Mucosa of gallbladder (tissue), 1 donor: ENCODE measurements at places on chromosomes 7 and 10. TPM values are rescaled to one million over a fixed set of nuclear protein-coding genes. Genes with fewer than 3 reads are reported as not detected.

Gene INPP5A
- total RNA-seq: 44.4 TPM

DNA sequence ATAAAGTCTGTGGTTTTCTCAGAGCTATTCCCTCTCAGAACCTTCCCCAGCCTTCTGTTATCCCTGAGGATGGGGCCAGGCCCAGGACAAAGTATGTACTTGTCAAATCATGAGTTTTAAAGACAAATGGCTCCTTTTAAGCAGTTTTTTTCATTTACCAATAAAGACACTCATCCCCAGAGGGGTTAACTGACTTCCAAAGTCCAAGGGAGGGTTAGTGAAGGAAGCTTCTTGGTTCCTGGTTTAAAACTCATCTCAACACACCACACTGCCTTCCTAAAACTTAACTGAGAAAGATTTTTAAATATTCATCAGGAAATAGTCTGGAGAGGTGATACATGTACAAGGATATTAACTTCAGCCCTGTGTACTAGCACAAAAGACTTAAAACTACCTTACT, 15.9 kb downstream of the NMT2 start:
- DNase-seq: no peak

DNA sequence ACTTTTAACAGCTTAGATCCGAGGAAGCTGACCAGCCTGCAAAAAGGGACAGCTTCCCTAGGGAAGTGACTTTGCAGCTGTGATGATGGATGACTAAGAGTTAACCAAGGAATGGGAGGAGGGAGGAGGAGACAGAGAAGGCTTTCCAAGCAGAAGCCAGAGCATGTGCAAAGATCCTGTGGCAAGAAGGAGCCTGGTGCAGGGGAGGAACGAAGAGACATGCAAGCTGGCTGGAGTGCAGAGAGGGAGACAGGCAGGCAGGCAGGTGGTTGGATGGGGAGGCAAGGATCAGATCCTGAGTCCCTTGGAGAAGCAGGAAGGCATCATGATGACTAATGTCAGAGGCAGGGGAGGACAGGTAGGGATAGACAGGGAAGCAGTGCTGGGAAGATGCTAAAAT, 148.8 kb downstream of the PFKFB3 start:
- no peak for DNase-seq

GRCh38 chr7:82444220-82444909, 788 bp upstream of the CACNA2D1 start:
- DNase-seq: no peak

DNA sequence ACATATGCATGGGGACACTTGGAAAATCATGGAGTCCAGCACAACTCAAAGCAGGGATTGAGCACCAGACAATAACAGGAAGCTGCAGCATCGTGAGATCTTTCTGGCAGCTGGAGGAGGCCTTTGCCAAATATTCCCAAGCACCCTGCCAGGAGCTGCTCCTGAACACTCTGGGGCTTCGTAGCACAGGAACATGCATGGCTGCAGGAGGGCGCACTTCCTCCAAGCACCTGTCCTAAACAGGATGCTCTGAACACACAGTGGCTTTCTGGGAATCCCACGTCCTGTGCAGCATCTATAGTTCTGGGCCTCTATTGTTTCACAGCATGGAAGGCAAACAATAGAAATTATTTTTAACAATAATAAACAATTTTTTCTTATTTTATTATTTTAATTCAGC, 4.1 kb downstream of the ABLIM1 start:
- DNase-seq: no peak

- DNase-seq: no peak
Observed at GRCh38 chr10:10804998-10805740, 212.5 kb upstream of the CELF2 start.

DNA sequence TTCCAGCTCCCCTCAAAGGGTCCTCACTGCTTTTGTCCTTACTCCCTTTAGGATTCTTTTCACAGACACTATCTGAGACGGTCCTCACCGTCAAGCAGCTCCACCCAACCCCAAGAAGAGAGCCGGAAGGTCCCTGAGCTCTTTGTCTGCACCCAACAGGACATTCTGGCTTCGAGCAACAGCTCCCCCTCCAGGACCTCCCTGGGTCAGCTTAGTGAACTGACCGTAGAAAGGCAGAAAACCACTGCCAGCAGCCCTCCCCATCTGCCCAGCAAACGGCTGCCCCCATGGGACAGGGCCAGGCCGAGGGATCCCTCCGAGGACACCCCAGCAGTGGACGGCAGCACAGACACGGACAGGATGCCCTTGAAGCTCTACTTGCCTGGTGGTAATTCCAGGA, 19.9 kb downstream of the MINDY4 start:
- DNase-seq: no peak

DNA sequence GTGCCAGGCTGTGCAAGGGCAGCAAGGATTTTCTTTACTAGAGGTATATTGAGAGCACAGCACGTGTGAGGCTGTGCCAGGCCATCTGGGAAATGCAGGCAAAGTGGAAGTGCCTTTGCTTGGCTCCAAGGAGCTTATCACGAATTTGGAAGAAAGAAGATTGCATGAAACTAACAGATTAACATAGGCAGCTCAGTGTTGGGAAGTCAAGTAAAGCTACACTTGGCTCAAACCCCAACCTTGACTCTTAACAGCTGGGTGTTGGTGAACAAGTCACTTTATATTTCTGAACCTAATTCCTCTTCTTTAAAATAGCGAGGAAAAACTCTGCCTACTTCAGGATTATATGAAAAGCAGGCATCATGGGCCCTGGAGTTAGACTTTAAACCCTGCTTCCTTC, 105.2 kb downstream of the PLCE1 start:
- DNase-seq: no peak

DNA sequence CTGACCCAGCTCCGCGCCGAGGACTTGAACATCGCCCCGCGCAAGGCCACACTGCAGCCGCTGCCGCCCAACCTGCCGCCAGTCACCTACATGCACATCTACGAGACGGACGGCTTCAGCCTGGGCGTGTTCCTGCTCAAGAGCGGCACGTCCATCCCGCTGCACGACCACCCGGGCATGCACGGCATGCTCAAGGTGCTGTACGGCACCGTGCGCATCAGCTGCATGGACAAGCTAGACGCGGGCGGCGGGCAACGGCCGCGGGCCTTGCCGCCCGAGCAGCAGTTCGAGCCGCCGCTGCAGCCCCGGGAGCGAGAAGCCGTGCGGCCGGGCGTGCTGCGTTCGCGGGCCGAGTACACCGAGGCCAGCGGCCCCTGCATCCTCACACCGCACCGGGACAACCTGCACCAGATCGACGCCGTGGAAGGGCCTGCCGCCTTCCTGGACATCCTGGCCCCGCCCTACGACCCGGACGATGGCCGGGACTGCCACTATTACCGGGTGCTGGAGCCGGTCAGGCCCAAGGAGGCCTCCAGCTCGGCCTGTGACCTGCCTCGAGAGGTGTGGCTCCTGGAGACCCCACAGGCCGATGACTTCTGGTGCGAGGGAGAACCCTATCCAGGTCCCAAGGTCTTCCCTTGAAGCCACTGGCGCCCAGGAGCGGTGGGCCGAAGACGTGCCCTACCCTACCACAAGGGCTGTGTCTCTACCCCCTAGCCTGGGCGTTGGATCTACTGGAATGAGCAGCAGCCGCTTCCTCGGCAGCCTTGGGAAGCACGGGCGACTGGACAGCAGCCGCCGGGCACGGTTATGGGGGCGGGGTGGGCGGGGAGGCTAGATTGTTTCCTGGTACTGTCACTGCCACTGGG, 945 bp downstream of the ADO start:
- DNase-seq: no peak

- no peak for DNase-seq
Observed at GRCh38 chr10:84147347-84147746, 8.0 kb downstream of the GHITM start.
